ENCODE measurements at places on chromosomes 12 and 14. TPM values are rescaled to one million over a fixed set of nuclear protein-coding genes. Genes with fewer than 3 reads are reported as not detected.
A peak's percentile ranks its signal among the peaks of the same experiment; 100 is the strongest.

The ISCA2 gene
- total RNA-seq: 20.4 TPM

The CCDC196 gene
- total RNA-seq: not detected

- H3K27ac ChIP-seq: peak overlapping the region; percentile 96
- no peaks in the 10 kb centered on the region for H3K36me3 ChIP-seq
- H3K4me1 ChIP-seq: no peaks in the 10 kb centered on the region
- H3K4me3 ChIP-seq: peak overlapping the region; percentile 100
- DNase-seq: no peak
- no peaks in the 10 kb centered on the region for H3K27me3 ChIP-seq
These were observed 1.1 kb downstream of the NUMB start for GRCh38 chr14:73457041-73457923.

- H3K27me3 ChIP-seq: no peaks in the 10 kb centered on the region
- no peak overlapping the region for H3K27ac ChIP-seq
- H3K4me1 ChIP-seq: peaks cover 8% of the 10 kb centered on the region
- H3K4me3 ChIP-seq: no peak overlapping the region
- DNase-seq: no peak
- H3K36me3 ChIP-seq: no peaks in the 10 kb centered on the region
These were observed 34.1 kb downstream of the CLMN start for GRCh38 chr14:95285566-95285965.

DNA sequence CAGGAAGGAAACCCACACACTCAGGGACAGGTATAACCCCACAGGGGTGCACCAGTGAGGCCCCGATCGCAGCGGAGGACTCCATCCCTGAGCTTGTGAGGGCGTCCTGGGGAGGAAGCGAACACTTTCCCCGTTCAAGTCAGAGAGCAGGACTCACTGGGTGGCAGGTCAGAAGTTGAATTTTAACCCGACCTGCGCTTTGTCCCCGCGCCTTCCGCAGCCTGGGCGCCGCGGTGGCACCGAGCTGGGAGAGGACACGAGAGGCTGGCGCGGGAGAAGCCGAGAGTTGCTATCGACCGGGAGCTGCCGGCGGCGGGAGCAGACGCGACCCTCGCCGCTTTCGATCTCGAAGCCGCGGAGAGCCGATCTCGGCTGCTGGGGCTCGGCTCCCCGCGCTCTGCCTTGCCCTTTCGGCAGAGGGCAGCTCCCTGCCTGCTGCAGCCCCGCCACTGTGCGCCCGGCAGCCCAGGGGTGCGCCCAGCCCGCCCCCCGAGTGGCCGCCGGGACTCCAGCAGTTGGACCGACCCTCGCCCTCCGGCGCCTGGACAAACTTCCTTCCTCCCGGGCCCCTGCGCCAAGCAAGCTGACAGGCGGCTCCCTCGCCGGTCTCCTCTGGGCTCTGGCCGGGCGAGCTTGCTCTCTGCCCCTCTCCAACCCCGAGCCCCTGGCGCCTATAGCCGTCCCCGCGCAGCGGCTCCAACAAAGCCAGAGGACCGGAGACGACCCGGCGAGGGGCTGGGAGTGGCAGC lies 918 bp downstream of the LIN7A start:
- H3K27ac ChIP-seq: peak overlapping the region; percentile 92
- peak overlapping the region; percentile 79 for H3K4me3 ChIP-seq
- no peak for DNase-seq
- no peaks in the 10 kb centered on the region for H3K36me3 ChIP-seq
- H3K27me3 ChIP-seq: no peaks in the 10 kb centered on the region

DNA sequence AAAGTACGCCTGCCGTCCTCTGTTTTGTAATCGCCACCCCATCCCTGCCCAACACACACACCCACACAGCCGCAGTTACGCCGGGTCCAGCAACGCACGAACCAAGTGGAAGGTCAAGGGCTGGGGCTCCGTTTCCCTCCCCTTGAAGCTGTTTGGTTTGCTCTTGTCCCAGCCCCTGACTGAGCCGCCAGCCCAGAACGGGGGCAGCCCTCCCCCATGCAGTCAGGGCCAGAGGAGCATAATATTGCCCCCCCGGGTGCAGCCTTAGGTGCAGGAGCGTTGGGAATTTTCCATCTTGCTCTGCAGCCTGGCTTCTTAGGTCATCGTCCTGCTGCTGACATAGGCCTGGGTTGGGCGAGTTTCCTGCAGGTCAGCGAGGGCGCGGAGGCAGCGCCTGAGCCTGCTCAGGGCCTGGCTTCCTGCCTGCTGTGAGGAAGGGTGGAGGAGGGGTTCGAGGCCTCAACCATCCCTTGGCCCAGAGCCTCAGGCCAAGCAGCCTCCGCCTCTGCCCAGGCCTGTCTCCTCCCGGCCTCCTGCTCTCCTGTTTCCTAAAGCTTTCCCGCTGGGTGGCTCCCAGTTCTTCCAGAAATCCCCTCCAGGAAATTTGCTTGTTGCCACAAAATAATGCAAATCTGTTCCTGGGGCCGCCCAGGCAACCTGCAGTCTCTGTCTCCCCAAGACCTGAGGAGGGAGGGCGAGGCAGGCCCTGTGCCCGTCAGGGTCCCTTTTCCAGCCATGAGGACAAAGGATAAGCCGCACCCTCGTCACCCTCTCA lies 44.5 kb downstream of the PSMA6 start:
- peak; percentile 95 for DNase-seq
- no peaks in the 10 kb centered on the region for H3K36me3 ChIP-seq
- peak overlapping the region; percentile 84 for H3K27ac ChIP-seq
- no peak overlapping the region for H3K4me3 ChIP-seq
- H3K27me3 ChIP-seq: no peaks in the 10 kb centered on the region
- H3K4me1 ChIP-seq: peaks cover 81% of the 10 kb centered on the region

DNA sequence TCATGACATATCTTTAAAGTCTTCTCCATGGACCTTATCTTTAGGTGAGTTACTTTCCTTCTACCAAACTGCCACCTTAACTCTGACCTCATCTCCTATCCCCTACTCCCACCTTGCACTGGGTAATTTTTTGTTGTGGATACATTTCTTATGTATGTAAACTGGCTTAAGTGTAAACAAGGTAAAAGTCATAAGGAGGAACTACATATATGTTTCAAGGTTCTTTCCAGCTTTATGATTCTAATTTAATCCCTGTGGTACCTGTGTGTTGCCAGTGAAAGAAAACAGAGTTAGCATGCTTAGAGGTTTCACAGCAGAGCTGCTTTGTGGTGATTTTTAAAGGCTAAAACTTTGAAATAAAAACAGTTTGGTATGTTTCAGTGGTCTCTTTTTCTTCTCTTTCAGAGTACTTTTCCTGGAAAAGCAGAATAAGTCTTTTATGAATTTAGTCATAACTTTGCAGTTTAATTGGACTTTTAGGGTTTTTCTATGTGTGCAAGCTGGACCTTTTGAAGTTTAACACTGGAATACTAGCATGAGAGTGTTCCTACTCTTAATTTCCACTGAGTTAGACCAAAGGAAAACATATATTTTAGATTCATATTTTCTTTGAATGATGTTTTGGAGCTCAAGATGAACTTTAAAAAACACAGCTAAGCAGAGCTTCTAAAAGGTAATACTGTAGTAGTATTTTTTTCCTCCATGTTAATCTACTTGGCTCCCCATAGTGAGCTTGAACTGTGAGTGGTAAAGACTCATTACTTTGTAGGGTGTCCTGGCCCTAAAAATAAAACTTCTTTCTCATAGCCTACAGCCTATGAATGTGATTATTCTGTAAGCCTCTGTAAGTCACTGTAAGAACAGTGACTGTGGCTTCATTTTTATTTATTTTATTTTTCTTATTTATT lies 105.4 kb downstream of the FUT8 start:
- H3K4me1 ChIP-seq: no peaks in the 10 kb centered on the region
- no peaks in the 10 kb centered on the region for H3K36me3 ChIP-seq
- no peak for DNase-seq
- H3K27me3 ChIP-seq: no peaks in the 10 kb centered on the region

All from right atrium auricular region (tissue), 2 donors.